Testis (tissue), 5 donors: ENCODE measurements at places on chromosomes 6 and 20. TPM values are rescaled to one million over a fixed set of nuclear protein-coding genes. Genes with fewer than 3 reads are reported as not detected.

DNA sequence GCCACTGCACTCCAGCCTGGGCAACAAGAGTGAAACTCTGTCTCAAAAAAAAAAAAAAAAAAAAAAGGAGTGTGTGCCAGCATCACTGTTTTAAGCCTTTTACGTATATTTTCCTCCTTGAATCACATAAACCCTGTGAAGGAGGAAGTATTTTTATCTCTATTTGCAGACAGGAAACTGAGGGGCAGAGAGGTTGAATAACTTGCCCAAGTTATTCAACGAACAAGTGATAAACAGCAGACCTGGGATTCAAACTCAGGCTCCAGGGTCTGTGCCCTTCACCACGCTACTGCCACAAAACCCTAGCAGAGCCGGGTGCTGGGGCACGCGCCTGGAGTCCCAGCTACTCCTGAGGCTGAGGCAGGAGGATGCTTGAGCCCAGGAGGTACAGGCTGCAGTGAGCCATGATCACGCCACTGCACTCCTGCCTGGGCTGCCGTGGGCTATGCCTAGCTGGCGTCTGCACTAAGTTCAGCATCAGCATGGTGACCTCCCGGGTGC lies 9.4 kb upstream of the AVP start:
- DNase-seq, result no peak

GRCh38 chr6:108368431-108369030 lies 73.7 kb downstream of the AFG1L start:
- DNase-seq, result no peak

DNA sequence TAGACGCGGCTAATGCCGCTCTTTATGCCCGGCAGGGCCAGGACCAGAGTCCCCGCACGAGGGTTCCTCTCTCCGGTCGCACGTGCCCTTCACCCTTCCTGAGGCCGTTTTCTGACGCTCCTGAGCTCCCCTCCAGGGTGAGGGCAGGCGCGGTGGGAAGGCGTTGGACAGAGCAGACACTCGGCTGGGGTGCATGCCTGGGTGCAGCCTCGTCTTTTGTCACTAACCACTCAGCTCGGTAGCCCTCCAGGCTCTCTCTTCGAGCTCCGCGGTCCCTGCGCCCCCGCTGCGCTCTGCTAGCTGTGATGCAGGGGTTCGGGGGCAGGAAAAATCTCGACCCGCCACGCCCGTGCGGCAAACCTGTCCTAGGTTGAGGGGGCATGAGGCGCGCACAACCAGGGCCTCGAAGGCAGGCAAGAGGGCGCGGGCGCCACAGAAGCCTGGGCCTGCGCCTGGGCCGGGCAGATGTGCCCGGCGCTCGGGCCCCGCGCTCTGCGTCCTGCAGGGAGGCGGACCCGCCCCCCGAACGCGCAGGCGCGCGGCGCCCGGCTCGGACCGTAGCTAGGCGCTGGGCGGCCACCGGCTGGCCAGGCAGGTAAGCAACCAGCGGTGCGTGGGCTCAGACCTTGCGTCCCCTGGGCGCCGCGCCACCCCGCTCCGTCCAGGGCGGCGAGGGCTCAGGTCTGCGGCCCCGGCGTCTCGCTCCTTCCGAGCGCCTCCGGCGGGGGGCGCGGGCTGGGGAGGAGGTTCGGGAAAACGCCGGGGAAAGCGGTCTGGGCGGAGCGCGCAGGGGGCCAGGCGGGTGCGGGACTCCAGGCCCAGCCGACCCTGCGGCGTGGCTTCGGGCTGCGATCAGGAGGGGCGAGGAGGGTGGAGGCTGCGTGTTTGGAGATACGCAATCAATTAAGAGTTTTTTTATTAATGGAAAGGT lies at the start of gene L3MBTL1:
Gene L3MBTL1, plus strand, starts transcription at position 548 of the 931 bp plus-strand sequence. CDS start 5,807 bp downstream, outside the sequence.
- peak; percentile 74 for DNase-seq

DNA sequence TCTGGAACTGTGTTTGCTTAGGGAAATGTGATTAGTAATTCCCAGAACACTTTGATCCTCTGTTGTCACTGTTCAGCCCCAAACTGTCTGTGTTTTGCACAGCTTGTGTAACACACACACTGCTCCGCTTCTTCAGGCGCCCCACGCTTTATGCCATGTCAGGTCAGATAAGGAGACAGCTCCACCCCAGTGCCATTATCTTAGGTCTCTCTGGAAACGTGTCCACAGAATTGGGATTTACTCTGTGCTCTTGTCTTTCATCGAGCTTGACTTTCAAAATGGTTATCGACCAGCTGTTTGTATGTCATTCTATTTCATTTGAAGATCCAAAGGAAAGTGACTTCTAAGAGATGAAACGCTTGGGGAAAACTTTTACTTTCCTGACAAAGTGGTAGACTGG lies 106.4 kb upstream of the SSTR4 start:
- DNase-seq, result no peak

DNA sequence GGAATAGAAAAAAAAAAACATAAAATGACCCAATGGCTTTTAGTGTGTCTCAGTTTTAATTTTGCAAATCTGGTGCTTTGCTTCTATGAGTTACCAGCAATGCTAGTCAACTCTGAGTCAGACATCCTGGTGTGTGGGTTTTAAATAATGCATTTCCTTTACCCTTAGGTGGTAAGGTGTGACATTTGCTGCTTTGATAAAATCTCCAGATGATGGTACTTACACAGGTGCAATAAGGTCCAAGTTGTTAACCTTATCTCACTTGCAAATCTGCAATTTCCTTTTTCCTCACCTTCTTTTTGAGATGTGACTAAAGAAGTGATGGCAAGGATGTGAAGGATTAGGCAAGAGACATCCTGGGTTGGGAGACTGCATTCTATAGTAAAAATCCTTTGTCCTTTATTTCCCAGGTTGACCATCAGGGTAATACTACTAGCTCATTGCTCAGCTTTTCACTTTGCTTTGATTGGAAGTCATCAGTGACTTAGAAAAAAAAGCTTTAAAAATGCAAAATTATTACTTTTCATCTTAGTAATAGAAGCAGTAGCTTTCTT lies 818.5 kb upstream of the FLRT3 start:
- no peak for DNase-seq

PTPRT gene
- 2.3 TPM for total RNA-seq

CSNK2B gene
- 421 TPM for total RNA-seq
